ENCODE measurements at places on chromosomes 7 and 10. TPM values are rescaled to one million over a fixed set of nuclear protein-coding genes. Genes with fewer than 3 reads are reported as not detected.

Gene AOAH
- 0.53 TPM for total RNA-seq

Gene PLEKHS1
- total RNA-seq = not detected

GRCh38 chr10:103884681-103885139, 29.3 kb upstream of the SH3PXD2A start:
- peak; percentile 59 for DNase-seq

- DNase-seq = no peak
Measured at GRCh38 chr10:25766687-25767221, 167.3 kb upstream of the MYO3A start.

GRCh38 chr10:47062441-47063200, 151.4 kb downstream of the PTPN20 start:
- no peak for DNase-seq

- no peak for DNase-seq
Measured at GRCh38 chr10:75386128-75386527, 15.4 kb downstream of the ZNF503 start.

DNA sequence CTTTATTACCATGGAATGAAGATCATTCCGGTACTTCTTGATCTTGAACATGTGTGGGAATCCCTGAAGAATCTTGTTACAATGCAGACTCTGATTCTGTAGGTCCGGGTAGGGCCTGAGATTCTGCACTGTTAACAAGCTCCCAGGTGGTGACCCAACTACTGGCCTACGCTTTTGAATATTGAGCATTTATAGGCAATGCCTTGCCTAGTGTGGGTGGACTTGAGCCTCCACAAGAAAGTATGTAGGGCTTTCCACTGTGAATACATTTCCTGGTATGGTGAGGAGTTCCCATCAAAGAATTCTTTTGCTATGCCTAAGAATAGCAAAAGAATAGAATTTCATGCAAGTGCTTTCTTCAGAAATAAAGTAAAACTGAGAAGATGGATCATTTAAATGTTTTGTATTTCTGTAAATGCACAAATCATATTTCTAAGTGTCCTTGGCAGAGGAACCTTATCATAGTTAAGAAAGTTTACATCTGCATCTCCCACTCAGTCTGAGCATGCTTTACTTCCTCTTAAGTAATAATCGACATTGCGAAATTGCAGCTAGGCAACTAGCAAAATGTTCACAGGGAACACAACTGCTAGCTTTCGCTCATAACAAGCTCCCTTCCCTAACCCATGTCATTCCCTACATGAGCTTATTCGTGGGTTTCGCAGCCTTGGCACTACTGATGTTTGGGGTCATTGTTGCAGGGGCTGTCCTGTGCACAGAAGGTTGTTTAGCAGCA, 71.4 kb downstream of the AHR start:
- DNase-seq = peak; percentile 49

- no peak for DNase-seq
Measured at GRCh38 chr7:117895276-117895675, 22.0 kb upstream of the CTTNBP2 start.

DNA sequence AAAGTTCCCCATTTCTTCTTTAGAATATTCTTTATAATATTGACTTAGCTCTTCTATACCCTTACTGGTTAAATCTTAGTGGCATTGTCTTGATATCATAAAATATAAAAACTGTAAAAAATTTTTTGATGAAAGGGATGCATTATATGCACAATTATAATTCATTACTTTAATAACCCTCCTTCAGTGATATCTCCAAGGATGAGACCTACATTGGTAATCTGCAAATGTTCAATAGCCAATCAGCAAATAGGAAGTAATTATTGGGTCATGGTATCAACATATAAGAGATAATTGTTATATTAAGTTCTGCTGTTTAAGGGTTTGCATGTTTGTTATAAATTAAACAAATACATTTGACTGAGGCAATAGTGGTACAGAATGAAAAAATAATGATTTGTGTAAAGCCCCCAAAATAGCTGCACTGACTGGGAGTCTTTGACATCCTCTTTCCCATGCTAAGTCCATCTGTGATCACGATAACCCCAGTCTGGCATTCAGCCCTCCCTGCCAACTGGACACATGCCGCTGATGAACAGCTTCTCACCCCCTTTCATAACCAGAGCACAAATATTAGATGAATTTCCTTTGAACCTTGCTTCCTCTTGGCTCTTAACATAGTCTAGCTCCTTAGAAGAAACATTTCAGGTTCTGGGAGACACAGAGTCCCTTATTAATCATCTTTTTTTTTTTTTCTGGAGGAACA, 169.5 kb downstream of the CPED1 start:
- no peak for DNase-seq

- DNase-seq = no peak
Measured at GRCh38 chr7:151245360-151246101, 3.0 kb downstream of the SMARCD3 start.

GRCh38 chr7:12607134-12607533, 36.6 kb downstream of the SCIN start:
- DNase-seq = peak; percentile 13

All from A172 (cell line).